Endodermal cell (in vitro differentiated cells): ENCODE measurements at places on chromosomes 3 and 15. TPM values are rescaled to one million over a fixed set of nuclear protein-coding genes. Genes with fewer than 3 reads are reported as not detected.

FEZF2 gene
- not detected in 3 replicates for total RNA-seq

RLBP1 gene
- not detected in 3 replicates for total RNA-seq

CA12 gene
- 1.6 and 2.1 TPM in 2 replicates for total RNA-seq

P2RY13 gene
- total RNA-seq, result not detected in 3 replicates

TNNC1 gene
- 42.1 to 64.6 TPM (median 55.9 TPM) in 3 replicates for total RNA-seq
